Left lobe of liver (tissue), 2 donors: ENCODE measurements at places on chromosomes 11 and 22.

- no peak for DNase-seq
These were observed 59.8 kb downstream of the KDM2A start for GRCh38 chr11:67178878-67179277.

DNA sequence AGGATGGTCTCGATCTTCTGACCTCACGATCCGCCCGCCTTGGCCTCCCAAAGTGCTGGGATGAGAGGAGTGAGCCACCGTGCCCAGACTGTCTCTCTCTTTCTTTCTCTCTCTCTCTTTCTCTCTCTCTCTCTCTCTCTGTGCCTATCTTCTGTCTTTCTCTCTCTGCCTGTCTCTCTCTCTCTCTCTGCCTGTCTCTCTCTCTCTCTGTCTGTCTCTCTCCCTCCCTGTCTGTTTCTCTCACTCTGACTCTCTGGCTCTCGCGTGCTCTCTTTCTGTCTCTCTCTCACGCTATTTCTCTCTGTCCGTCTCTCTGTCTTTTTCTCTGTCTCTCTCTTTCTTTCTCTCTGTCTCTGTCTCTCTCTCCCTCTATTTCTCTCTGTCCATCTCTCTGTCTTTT is 3911.2 kb upstream of the OR11H1 start:
- DNase-seq, result no peak

DNA sequence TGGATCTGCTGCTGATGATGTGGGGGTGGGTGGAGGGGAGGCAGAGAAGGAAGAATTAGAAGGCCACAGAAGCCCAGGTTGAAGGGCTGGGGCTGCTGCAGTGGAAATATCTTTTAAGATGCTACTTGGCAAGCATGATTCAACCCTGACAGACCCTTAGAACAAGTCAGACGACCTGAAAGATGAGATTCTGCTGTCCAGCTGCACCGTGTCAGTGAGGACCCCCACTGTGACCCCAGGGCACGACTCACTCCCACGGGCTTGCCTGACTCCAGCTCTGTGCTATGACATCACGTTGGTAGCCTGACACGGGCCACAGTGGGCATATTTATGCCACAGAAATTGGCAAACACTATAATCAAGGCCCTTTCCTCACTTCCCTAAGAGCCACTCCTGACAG is 36.0 kb downstream of the LRFN4 start:
- no peak for DNase-seq

- no peak for DNase-seq
These were observed 57.8 kb upstream of the ARHGAP32 start for GRCh38 chr11:129249923-129250322.

- no peak for DNase-seq
These were observed 114.2 kb downstream of the KCNQ1 start for GRCh38 chr11:2558861-2559526.

- DNase-seq, result no peak
These were observed 27.9 kb downstream of the GRAP2 start for GRCh38 chr22:39928536-39929520.

- DNase-seq, result no peak
These were observed 353.7 kb downstream of the METTL15 start for GRCh38 chr11:28461846-28462245.

DNA sequence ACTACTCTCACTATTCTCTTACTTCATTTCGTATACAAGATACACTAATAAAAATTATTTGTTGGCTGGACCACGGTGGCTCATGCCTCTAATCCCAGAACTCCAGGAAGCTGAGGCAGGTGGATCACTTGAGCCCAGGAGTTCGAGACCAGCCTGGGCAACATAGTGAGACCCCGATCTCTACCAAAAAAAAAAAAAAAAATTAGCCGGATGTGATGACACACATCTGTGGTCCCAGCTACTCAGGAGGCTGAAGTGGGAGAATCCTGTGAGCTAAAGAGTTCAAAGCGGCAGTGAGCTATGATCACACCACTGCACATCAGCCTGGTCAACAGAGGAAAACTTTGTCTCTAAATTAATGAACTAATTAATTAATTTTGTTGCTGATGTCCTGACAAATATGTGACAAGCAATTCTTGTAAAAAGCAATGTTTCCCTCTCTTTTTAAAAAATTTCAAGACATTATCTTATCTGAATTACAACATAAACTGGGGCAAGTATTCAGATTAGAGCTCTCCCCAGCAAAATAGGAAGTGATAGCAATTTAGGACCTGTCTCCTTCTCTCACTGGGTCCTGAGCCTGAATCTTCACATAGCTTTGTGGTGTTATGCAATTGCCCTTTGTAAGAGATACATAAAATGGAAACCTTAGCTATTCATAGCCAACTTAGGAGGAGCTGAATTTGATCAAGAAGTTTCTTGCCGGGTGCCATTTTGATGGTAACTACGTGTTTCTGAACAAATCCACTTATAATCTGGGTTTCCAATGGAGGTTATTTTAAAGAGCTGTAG is 17.6 kb upstream of the TMA7B start:
- no peak for DNase-seq

DNA sequence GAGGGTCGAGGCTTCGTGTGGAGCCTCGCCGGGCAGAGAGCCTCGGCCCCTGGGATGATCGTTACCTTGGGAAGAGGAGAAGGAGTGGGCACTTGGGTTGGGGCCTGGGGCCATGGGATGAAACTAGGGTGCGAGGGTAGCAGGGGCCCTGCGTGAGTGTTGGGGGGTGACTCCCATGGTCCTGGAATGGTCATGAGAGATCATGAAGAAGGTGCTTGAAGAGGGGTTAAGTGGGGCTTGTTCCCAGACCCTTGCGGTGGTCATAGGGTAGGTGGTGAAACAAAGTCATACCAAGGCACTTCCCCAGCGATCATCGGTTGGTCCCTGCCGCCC is 284 bp downstream of the CCS start:
- no peak for DNase-seq

- no peak for DNase-seq
These were observed 38.9 kb downstream of the FZD4 start for GRCh38 chr11:86916330-86916729.
